ENCODE measurements at places on chromosomes 2 and 18. TPM values are rescaled to one million over a fixed set of nuclear protein-coding genes. Genes with fewer than 3 reads are reported as not detected.

The CRYGD gene
- total RNA-seq, result not detected

The AMER3 gene
- not detected for total RNA-seq

The REG1B gene
- total RNA-seq, result not detected

The HNRNPA3 gene
- total RNA-seq, result 363 TPM

The RDH14 gene
- 38.3 TPM for total RNA-seq

The ZNF521 gene
- not detected for total RNA-seq
